Activated CD4-positive, CD25-positive, alpha-beta regulatory T cell treated with anti-CD3 and anti-CD28 coated beads, Interleukin-2, amount 50 U/mL, for 16 hours (primary cell): ENCODE measurements at places on chromosomes 12 and 14.

- DNase-seq: peak; percentile 21
Observed at GRCh38 chr12:44774815-44775411, 101.2 kb downstream of the NELL2 start.

GRCh38 chr14:69313176-69313575 lies 53.2 kb downstream of the GALNT16 start:
- no peak for DNase-seq

DNA sequence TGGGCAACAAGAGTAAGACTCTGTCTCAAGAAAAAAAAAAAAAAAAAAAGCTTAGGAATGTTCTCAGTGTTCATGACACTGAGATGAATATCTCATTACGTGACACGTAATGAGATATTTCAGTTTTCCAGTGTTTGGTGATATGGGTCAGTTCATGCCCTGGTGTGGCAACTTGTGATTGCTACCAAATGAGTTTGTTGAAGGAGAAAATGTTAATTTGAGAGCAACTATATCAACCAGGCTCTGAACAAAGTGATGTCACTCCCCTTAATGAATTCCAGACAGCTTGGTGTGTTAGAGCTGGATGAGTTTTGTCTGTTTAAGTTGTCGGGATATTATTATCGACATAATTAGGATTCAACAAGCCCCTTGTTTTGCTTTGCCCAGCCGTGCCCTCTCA lies 211.7 kb downstream of the DPF3 start:
- DNase-seq: no peak

DNA sequence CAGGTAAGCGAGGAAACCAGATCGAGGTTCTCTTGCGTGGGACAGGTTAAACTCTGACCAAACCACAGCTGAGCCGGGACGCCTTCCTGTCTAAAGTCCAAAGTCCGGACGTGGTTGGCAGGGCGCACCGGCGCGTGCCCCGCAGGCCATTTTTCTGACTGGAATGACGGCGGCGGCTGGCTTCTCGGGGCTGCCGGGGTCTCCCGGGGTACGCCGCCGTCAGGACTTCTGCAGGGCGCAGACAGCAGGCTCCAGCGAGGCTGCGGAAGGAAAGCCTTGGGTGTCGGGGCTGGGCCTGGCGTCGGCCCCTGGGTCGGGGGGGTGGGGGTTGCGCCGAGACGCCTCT lies 32.8 kb downstream of the MIA2 start:
- no peak for DNase-seq

DNA sequence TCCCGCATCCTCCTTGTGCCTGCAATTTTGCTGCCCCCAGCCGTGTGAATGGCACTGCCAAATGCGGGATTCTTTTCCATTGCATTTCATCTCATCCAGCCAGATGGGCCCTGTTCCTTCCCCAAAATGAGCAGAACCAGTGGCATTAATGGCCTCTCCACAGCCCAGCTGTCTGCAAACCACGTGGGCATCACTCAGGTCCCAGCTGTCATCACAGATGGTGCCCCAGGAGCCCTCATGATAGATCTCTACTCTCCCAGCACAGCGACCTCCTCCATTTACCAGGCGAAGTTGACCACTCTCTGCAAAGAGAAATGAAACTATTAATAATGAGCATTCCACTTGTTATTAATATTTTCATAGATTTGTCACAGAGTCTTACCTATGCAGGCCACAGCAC lies 17.1 kb downstream of the CD163 start:
- DNase-seq: no peak

GRCh38 chr12:84738481-84738972 lies 174.1 kb downstream of the SLC6A15 start:
- no peak for DNase-seq

DNA sequence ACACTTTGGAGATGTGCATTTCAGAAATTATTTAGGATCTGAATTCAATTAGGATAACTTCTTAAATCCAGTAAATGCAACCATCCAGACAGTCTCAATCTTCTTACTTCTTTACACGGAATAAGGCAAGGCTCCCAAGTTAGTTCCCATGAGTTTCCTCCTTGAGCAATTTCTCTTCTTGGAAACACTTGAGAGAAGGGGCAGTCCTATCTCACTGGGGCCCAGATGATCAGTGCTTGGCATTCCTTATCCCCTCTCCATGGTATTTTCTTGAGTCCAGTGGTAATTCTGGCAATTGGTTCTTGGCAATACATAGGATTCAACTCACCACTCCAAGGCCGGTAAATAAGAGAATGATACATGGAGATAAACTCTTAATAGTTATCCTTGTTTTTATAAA lies 87.1 kb upstream of the PTHLH start:
- no peak for DNase-seq

GRCh38 chr12:15717940-15718567 lies 71.1 kb downstream of the EPS8 start:
- DNase-seq: no peak

DNA sequence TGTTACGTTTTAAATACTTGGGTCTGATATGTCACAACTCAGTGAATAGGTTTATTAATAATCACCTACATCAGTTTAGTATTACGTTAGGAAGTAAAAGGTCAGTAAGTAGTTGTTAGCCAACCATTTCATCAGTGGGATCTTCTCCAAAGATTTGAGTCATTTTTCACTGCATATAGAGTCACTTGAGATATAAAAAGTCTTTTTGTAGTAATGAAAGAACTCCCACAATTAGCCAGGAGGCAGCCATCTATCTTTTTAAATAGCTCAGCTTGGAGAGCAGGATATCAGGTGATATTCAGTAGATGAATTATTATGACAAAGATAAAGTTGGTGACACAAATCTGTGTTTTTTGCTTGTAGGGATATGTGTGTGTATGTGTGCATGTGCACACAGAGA lies 309.3 kb downstream of the PDZRN4 start:
- DNase-seq: no peak

DNA sequence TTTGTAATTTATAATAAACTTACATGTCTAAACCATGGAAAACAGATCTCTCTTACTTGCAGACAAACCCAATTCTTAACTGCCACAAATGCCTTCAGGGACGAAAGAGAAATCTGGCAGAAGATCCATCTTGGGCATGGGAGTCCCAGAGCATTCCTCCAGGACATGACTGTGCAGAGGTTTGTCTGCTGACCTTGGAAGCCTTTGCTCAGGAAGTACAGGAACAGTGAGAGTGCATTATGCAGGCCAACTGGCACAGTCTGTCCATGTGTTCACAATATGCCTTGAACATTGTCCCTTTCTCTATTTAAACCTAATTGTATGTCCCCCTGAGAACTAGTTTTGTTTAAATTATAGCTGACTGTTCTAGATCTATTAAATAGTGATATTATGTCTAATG lies 467.1 kb downstream of the ATP23 start:
- DNase-seq: no peak

DNA sequence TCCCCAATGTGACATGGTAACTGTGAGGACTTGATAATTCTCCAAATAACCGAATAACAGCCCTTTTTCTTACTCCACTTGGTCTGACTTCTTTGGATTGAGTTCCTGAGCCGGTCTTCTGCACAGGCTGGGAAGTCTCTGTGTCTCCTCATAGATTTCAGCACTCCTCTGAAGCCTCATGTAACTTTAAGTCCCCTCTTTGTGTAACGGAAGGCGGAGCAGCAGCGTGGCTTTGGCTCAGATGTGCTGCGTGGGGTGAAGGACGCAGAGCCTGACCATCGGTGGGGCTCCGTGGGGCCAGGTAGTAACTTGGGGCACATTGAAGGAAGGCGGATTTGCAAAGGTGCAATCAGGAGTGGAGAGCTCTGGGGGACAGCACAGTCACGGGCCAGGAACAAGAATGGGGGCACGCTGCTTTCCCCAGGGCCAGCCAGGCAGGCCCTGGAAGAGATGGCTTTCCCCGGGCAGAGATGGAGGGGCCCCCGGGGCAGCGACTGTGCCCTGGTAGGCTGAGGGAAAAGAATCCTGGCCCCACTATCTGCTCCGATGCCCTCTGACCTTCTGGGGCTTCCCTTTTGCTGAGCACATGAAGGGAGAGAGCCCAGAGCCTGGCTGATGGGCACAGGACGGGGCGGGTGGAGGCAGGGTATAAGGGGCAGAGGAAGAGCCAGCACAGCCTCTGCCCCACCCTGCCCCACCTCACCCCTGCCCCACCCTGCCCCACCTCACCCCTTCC lies 56.9 kb downstream of the ADGRD1 start:
- no peak for DNase-seq

- no peak for DNase-seq
Observed at GRCh38 chr14:41385797-41386196, 220.9 kb upstream of the LRFN5 start.

GRCh38 chr14:69953266-69953915 lies 74.2 kb downstream of the SMOC1 start:
- no peak for DNase-seq

- no peak for DNase-seq
Observed at GRCh38 chr12:3496957-3497356, 6.0 kb downstream of the PRMT8 start.

DNA sequence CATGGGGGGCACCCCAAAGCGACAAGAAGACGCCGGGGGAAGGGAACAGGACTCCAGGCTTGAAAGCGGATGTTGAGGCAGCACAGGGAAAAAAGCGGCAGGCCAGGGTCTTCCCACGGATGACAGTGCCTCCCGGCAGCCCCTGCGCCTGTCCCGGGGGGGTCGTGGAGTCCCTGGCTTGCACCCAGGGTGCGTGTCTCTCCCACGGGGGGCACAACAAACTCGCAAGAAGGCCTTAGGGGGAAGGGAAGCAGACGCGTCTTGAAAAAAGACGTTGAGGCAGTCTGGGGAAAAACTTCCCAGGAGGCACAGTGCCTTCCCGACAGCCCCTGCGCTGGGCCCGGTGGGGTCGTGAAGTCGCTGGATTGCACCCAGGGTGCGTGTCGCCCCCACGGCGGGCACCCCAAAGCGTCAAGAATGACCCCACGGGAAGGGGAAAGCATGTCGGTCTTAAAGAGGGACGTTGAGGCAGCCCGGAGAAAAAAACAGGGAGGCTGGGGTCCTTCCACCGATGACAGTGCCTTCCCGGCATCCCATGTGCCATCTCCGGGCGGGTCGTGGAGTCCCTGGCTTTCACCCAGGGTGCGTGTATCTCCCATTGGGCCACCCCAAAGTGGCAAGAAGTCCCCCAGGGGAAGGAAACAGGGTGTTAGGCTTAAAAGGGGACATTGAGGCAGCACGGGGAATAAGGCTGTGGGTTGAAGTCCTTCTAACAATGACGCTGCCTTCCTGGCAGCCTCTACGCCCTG lies 159.9 kb upstream of the ALG10B start:
- no peak for DNase-seq

- no peak for DNase-seq
Observed at GRCh38 chr12:2126676-2127406, 74.1 kb downstream of the CACNA1C start.

DNA sequence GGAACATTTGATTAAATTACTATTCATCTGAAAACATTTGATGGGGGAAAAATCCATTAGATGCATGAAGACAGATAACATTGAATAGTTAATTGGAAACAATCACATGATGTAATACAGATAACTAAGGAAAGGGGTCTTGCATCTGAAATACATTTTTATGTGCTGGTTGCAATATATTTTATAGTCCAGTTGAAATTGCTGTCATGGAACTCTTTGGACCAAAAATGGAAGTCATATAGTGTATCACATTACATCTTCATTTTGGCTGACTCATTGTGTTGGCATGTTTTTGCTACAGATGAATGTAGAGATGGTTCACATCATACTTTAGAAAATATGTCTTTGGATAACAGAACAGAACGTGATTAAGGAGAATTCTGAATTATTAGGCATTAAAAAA lies 43.0 kb upstream of the GNPNAT1 start:
- no peak for DNase-seq

DNA sequence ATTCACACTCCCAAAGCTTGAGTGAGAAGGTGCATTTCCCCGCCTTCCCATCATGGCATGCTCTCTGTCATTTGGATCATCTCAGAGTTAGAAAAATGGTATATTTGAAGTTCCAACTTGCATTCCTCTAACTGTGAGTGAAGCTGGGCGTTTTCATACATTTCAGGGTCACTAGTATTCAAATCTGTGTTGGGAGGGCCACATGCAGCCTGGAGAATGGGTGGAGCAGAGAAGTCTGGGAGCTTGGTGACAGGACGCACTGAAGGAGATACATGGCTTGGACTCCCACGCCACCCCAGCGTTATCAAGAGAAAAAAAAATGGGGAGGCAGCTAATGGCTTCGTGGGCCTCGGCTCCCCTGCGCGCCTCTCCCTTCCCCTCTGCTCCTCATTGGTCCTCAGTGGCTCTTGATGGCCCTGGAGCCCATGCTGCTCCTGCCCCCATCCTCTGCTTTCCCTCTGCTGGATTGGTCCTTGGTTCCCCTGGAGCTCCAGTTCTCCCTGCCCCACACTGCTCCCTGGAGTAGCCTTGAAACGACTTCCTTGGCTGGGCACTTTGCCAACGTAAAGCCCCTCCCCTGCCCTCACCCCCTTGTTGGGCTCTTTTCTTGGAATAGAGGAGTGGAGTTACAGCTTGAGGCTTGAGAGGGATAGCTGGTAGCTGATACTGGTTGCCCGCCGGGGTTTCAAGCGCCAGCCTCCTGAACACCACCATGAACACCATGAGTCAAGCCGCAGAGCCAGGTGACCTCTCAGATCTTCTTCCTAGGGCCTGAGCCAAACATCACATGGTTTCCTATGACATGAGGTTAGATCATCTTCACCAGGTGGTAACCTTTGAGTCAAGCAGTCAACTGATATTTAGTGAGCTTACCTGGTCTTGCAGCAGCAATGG lies 139.6 kb downstream of the PRKCH start:
- no peak for DNase-seq

DNA sequence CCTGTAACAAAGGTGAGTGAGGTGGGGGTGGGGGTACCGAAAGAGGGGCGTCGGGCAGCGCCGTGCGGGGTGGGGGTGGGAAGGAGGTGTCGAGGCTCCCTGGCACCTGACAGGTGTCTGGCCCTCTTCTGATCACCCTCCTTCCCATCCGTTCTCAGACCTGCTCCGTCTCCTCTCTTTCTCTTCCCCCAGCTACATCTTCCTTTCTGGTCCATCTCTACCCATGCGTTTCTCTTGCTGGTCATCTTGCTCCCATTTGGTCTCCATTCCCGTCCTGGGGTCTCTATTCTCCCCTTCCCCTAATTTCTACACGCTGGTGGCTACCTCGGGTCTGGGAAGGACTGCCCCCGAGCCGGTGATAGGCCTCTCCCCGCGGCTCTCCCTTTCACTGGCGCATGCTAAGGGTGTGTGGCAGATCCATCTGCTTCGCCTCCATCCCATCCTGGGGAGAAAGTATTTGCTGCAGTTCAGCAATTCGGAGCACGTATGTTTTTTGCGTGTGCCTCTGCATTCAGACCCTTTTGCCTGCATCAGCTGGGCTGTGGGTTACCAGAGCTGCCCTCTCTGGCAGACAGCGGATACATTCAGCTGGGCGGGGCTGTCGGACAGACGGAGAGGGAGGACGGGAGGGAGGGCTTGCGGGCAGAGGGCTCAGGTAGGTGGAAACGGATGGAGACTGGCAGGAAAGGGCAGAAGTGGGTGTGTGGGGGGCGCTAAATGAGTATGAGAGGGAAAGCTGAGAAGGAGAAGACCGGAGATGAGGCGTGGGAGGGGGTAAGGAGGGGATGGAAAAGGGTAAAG lies 730 bp downstream of the CLSTN3 start:
- DNase-seq: no peak

DNA sequence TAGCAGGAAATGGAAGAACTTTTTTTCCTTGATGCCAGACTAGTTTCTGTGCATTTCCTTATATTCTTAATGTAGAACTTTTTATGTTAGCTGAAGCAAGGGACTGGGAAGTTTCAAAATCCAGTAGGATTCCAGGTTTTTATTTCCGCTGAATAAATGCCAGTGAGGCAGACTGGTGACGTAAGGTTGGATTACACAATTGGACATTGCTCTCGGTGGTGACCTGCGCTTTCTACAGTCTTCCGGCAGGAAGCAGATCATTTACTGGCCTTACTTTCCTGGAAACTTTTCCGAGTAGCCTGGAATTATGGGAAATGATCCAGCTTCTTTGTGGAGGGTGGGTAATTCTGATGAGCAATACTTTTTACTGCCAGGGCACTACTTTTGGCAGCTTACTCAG lies 3.6 kb downstream of the IFT43 start:
- no peak for DNase-seq
